Karpas-422 (cell line): ENCODE measurements at places on chromosomes 12 and 14. TPM values are rescaled to one million over a fixed set of nuclear protein-coding genes. Genes with fewer than 3 reads are reported as not detected.

AKAP5 gene
- 0.22 and 0.56 TPM in 2 replicates for total RNA-seq

DNA sequence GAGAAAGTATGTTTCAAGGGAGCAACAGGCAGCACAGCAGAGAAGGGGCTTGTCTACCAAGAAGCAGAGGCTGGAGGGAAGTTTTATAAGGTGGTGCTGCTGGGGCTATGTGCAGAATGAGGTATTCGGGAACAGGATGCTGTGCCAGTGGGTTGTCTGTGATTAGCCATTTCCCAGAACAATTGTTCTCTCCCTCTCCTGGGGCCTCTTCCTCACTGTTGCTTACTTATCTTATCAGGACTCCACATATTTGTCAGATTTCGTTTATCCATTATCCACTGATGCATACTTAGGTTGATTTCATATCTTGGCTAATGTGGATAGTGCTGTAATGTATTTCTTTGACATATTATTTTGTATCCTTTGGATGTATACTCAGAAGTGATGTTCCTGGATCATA, 195.1 kb upstream of the RTL1 start:
- no peak for DNase-seq
- no peaks in the 10 kb centered on the region for H3K27me3 ChIP-seq
- H3K4me1 ChIP-seq: no peaks in the 10 kb centered on the region

DNA sequence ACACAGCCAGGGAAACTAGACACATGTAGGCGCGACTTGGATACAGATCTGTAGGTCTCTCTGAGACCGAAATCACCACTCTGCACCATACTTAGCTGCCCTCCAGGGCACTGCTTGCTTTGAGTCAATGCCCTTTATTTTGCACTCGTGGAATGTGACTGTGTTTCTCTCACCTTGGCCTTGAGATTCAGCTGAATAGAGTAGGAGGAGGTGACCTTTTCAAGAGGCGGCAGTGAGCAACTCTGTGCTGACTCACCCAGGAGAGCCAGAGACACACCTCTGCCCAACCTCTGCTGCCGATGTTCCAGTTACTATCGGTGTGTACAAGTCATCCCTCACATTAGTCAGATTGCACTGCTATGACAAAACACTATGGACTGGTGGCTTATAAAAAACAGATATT, 583.4 kb downstream of the VRK1 start:
- no peak overlapping the region for H3K4me3 ChIP-seq
- H3K27ac ChIP-seq: no peak overlapping the region
- no peak for DNase-seq
- peaks cover 10% of the 10 kb centered on the region for H3K4me1 ChIP-seq

DNA sequence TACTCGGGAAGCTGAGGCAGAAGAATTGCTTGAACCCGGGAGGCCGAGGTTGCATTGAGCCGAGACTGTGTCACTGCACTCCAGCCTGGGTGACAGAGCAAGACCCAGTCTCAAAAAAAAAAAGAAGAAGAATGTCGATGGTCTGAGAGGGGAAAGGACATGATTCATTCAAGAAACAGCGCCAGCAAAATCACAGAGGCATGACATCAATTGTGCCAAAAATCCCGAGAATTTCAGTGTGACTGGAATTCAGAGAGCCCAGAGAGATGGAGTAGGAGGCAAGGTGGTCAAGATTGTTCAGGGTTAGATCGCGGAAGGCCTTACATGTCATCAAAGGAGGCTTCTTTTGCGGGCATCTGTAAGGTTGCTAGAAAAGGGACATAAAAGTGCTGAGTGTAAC, 483.3 kb downstream of the VRK1 start:
- no peak overlapping the region for H3K27ac ChIP-seq
- H3K4me3 ChIP-seq: no peak overlapping the region
- no peaks in the 10 kb centered on the region for H3K27me3 ChIP-seq

GRCh38 chr12:29537298-29537697, 39.8 kb upstream of the OVCH1 start:
- H3K4me1 ChIP-seq: no peaks in the 10 kb centered on the region
- DNase-seq: no peak
- H3K4me3 ChIP-seq: no peak overlapping the region
- no peaks in the 10 kb centered on the region for H3K36me3 ChIP-seq
- H3K27ac ChIP-seq: no peak overlapping the region

DNA sequence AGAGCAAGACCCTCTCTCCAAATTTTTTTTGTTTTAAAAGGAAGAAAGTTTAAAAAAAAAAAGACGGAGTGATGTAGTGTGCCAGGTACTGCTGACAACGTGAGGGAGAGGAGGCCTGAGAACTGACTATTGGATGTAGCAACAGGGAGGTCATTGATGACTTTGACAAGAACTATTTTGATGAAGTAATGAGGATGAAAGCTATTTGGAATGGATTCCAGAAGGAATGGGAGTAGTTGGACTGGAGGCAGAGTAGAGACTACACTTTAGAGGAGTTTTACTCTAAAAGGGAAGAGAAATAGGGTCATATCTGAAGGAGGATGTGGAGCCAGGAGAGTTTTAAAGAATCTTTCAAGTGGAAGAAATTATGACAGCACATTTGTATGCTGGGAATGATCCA, 27.8 kb upstream of the SLC38A2 start:
- no peaks in the 10 kb centered on the region for H3K36me3 ChIP-seq
- H3K4me1 ChIP-seq: no peaks in the 10 kb centered on the region
- H3K27me3 ChIP-seq: no peaks in the 10 kb centered on the region
- H3K27ac ChIP-seq: no peak overlapping the region
- DNase-seq: no peak
- no peak overlapping the region for H3K4me3 ChIP-seq

GRCh38 chr12:124426594-124427555, 132.0 kb downstream of the RFLNA start:
- no peaks in the 10 kb centered on the region for H3K4me1 ChIP-seq
- peaks cover 5% of the 10 kb centered on the region; the same call in 1 of the 2 replicates for H3K36me3 ChIP-seq
- no peak overlapping the region for H3K4me3 ChIP-seq
- H3K27ac ChIP-seq: no peak overlapping the region
- DNase-seq: no peak
- no peaks in the 10 kb centered on the region for H3K27me3 ChIP-seq

DNA sequence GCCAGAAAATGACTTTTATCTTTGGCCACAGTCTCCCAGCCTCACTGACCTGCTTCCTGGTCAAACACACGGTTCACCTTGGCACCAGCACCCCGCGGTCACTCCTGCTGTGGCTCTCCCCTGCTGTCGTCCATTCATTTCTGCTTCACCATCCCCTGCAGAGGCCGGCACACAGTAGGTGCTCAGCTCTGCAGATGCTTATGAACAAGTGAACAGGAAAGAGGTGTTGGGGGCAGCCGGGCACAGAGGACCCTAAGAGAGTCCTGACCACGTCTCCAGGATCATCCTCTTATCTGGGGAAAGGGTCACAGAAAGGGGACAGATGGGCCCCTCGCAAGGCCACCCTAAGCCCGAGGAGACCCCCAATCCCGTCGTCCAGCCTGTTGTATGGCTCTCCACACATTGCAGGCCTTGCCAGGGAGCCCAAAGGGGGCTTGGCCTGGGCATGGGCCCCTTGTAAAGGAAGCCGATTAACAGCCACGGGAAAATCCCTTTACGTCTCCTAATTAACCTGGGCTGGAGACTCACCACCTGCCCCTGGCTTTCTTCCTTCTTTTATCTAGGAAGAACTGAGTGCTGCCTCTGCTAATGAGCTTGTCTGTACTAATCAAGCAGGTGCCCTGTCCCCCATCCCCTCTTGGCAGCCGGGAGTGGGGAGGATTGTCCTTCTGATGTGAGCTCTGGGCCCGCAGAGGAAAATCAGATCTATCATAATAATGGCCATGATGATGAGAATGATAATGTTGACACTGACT, 119.2 kb downstream of the AACS start:
- H3K27ac ChIP-seq: no peak overlapping the region
- DNase-seq: no peak
- H3K4me3 ChIP-seq: no peak overlapping the region
- H3K36me3 ChIP-seq: no peaks in the 10 kb centered on the region
- H3K4me1 ChIP-seq: peaks cover 18% of the 10 kb centered on the region

GRCh38 chr12:79891506-79892162, 43.3 kb downstream of the PPP1R12A start:
- DNase-seq: no peak
- peaks cover 30% of the 10 kb centered on the region for H3K4me1 ChIP-seq
- H3K27ac ChIP-seq: no peak overlapping the region

DNA sequence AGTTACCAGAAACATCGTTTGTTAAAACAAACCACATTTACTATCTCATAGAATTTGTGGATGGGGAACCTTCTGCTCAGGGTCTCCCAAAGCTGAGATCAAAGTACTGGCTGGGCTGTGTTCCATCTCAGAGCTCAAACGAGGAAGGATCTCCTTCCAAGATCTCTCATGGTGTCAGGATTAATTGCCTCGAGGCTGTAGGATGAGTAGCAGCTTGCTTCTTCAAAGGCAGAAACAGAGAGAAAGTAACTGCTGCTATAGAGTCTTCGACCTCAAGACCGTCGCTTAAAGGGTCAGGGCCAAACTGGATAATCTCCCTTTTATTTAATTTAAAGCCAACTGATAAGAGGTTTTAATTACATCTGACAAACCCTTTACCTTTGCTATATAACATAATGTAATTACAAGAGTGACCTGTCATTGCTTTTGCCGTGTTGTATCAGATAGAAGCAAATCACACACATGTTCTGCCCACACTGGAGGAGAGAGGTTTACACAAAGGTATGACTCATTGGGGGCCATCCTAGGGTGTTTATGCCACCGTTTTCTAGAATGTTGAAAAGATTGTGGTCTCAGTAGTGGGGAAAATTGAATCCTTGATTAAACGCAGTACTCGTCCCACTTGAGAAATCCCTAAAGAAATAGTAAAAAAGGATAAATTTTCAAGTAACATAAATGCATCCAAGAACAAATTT, 868.8 kb upstream of the TMEM132C start:
- no peaks in the 10 kb centered on the region for H3K4me1 ChIP-seq
- H3K36me3 ChIP-seq: no peaks in the 10 kb centered on the region
- no peak overlapping the region for H3K27ac ChIP-seq
- no peak overlapping the region for H3K4me3 ChIP-seq
- no peak for DNase-seq

GRCh38 chr14:106803379-106803778, 1277.0 kb downstream of the TMEM121 start:
- no peaks in the 10 kb centered on the region for H3K27me3 ChIP-seq
- no peaks in the 10 kb centered on the region for H3K36me3 ChIP-seq
- DNase-seq: no peak
- no peaks in the 10 kb centered on the region for H3K4me1 ChIP-seq

DNA sequence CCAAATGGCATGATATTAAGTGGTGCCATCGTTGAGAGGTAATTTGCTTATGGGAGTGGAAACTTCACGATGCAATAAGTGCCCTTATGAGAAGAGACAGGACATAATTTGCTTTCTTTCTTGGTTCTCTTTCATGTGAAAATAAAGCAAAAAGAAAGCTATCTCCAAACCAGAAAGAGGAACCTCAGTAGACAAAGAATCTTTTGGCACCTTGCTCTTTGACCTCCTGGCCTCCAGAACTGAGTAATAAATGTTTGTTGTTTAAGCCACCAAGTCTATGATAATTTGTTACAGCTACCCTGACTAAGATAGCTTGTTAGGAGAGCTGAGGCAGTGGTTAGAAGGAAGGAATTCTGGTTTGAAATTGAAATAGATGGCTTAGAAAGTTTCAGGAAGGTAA, 39.6 kb downstream of the CCER1 start:
- no peak overlapping the region for H3K27ac ChIP-seq
- no peaks in the 10 kb centered on the region for H3K27me3 ChIP-seq
- H3K4me3 ChIP-seq: no peak overlapping the region
- H3K36me3 ChIP-seq: no peaks in the 10 kb centered on the region
- DNase-seq: no peak
